ENCODE measurements at places on chromosomes 1 and 21.

DNA sequence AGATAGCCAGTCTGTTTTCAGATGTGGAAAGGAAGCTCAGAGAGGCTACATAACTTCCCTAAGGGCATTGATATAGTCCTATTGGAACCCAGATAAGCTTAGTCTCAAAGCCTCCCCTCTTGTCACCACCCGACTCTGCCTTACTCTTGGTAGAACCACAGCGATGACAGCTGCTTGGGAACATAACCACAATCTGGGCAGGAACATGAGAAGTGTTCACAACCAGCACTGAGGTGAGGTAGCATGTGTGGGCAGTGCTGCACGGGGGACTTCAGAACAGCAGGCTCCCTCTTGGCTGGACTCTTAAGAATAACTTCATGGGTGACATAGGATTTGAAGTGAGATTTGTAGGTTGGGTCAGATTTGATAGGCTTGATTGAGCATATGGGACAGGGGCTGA lies 9.3 kb upstream of the S100A10 start:
- DNase-seq: no peak

DNA sequence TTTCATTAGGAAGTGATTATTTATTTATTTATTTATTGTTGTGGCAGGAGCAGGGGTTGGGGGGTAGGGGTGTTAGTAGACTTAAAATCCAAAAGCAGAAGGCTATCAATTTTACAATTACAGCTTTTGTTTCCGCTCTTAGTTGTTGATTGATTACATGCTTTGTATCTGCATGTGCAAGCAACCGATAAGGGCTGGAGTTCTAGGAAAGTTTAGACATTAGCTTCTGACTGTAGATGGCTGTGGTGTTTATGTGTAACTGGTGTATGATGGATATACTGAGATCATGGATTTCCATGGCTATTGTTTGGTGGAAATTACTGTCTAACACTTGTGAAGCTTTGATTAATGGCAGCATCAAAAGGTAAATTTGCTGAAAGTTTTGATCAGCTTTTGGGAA lies 2.8 kb downstream of the ST6GALNAC5 start:
- DNase-seq: no peak

- no peak for DNase-seq
Observed at GRCh38 chr21:15001857-15002606, 62.8 kb downstream of the NRIP1 start.

- no peak for DNase-seq
Observed at GRCh38 chr1:78155121-78155520, 109.4 kb downstream of the GIPC2 start.

DNA sequence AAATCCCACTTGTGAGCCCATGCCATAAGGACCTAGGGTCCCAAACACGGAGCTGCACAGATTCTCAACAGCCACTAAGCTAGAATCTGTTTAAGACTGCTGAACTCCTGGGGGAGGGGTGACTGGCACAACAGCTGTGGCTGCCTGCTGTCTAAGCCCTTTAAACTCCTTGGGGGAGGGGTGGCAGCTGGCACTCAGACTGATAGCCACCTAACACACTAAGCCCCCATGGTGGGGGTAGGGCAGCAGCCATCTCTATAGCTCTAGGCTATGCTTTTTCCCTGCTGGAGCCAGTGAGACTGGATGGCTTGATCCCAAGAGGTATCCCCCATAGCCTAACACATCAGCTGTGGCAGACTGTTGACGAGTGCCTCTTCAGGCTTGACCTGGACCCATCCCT lies 73.3 kb upstream of the FMO3 start:
- no peak for DNase-seq

- no peak for DNase-seq
Observed at GRCh38 chr1:62312698-62313097, 6.5 kb downstream of the KANK4 start.

- DNase-seq: no peak
Observed at GRCh38 chr21:39062196-39062595, 121.1 kb downstream of the PSMG1 start.

- DNase-seq: no peak
Observed at GRCh38 chr1:6935361-6935883, 150.2 kb downstream of the CAMTA1 start.

DNA sequence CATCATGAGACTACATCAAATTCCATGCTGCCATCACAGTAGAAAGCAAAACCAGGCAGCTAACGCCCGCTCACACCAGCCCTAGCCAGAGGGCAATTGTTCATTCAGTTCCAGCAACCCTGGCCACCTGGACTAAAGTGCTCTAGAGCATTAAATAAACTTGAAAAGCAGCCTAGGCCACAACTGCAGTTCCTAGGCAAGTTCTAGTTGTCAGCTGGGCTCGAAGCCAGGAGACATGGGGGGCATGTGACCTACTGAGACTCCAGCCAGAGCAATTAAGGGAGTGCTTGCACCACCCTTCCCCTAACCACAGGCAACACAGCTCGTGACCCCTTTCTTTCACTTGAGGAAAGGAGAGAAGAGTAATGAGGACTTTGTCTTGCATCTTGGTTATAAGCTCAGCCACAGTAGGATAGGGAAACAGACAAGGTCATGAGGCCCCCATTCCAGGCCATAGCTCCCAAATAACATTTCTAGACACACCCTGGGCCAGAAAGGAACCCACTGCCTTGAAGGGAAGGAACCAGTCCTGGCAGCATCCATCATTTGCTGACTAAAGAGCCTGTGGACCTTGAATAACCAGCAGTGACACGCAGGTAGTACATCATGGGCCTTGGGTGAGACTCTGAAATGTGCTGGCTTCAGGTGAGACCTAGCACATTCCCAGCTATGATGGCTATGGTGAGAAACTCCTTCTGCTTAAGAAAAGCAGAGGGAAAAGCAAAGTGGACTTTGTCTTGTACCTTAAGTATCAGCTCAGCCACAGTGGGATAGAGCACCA lies 77.0 kb downstream of the ZZZ3 start:
- DNase-seq: no peak

- no peak for DNase-seq
Observed at GRCh38 chr1:214107322-214108096, 119.7 kb downstream of the PROX1 start.

DNA sequence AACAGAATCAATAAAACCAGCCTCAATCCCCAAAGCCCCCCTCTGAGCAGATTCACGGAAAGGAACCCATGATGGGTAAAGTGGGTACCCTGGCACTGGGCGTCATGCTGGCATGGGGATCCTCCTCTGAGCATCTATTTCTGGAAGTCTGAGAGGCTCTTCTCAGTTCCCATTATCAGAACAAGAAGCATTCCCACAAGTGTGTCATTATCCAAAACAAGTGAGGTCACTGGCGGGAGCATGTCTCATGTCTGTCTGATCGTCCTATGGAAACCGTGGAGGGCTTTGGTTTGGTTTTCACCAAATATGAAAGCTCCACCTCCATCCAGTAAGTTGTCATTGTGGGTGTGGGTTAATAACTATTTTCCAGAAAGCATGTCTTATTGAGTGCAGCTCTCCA lies 70.7 kb downstream of the PGM1 start:
- no peak for DNase-seq

DNA sequence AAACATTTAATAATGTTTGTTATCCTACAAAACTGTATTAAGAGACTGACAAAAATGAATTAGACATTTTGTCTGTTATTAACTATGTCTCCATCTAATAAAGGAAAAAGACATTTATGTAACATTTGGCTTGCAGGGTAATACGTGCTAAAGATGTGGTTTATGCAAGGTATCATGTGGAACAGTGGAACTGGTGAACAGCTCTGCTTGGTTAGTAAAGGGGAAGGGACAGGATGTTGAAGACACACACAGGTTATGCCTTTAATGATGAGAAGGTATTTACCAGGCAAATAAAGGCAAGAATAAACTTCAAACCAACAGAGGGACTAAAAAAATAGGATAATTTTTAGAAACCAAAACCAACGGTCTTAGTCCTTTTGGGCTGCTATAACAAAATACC lies 93.1 kb downstream of the UCHL5 start:
- DNase-seq: no peak
